ENCODE measurements at places on chromosomes 4 and X.
A peak's percentile ranks its signal among the peaks of the same experiment; 100 is the strongest.

GRCh38 chrX:65750674-65751469 lies 83.4 kb downstream of the MSN start:
- no peak for DNase-seq

DNA sequence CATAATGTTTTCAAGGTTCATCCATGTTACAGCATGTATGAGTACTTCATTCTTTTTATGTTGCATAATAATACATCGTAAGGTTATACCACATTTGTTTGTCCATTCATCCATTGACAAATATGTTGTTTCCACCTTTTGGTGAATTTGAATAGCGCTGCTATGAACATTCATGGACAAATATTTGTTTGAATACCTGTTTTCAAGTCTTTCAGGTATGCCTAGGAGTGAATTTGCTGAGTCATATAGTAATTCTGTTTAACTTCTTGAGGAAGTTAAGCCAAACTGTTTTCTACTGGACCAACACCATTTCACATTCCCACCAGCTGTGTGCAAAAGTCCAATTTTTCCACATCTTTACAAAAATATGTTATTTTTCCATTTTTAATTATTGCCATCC lies 31.5 kb downstream of the IRS4 start:
- DNase-seq: no peak

DNA sequence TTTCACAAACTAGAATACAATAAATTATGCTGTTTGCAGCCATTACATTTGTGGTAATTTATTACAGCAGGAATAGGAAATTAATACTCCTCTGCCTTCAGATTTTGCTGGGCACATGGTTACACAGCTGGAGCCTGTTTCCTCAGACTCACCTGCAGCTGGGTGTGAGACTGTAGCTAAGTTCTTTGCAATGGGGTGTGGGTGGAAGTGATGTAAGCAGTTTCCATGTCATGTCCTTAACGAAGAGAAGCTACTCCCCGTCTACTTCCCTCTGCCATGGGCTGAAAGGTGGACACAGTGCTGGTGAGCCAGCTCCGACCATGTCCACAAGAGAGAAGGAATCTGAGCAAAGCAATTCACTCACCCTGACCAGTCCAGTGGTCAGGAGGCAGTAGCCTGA lies 18.2 kb downstream of the SH3KBP1 start:
- no peak for DNase-seq

GRCh38 chr4:3041192-3042142 lies 32.9 kb downstream of the HTT-AS start:
- DNase-seq: peak; percentile 83

DNA sequence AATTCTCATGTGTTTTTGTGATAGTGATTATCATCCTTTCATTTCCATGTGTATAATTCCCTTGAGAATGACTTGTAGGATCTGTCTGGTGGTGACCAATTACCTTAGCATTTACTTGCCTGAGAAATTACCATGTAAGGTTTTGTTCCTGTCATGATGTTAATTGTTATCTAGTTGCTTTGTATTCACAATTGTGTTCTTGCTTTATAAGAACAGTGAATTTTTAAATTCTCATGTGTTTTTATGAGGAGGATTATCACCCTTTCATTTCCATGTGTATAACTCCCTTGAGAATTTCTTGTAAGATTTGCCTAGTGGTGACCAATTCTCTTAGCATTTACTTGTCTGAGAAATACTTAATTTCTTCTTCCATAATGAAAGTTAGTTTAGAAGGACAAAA lies 758.2 kb upstream of the NDST4 start:
- DNase-seq: no peak

GRCh38 chr4:5931526-5931925 lies 38.6 kb upstream of the CRMP1 start:
- DNase-seq: no peak

- no peak for DNase-seq
Observed at GRCh38 chr4:99735822-99736221, 78.2 kb upstream of the C4orf54 start.

DNA sequence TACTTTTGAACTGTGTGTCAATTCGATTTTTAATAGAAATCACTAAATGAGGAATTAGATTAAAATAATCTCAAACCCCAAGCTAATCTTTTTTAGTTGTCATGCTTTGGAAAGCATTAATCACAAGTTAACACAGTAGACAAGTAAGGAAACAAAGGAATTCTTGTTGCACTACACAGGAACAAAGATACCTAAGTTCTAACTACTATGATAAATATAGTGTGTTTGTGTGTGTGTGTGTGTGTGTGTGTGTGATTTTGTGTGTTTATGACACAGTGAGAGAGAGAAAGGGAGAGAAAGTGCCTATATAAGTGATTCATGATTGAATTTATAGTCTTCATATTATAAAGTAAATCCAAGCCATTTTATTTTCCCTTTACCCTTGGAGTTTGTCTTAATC lies 931.4 kb downstream of the PCDH7 start:
- DNase-seq: no peak

- DNase-seq: no peak
Observed at GRCh38 chrX:32533848-32534247, 677.5 kb downstream of the DMD start.

DNA sequence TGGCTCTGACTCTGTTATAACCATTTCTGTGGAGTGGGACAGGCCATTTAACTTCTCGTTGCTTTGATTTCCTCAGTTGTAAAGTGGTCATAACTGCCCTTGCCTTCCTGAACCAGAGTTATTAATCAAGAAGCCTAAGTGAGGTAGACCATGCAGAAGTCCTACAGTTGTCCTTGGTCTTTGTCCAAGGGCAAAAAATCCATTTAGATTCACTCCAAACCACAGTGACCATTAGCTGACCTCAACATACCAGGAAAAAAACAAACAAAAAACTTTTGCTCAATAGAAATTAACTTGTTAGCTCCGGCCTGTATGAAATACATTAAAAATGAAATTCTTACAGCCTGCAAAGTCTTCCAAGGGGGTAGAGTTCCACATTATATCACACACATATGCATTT lies 52.7 kb downstream of the TBC1D9 start:
- no peak for DNase-seq

DNA sequence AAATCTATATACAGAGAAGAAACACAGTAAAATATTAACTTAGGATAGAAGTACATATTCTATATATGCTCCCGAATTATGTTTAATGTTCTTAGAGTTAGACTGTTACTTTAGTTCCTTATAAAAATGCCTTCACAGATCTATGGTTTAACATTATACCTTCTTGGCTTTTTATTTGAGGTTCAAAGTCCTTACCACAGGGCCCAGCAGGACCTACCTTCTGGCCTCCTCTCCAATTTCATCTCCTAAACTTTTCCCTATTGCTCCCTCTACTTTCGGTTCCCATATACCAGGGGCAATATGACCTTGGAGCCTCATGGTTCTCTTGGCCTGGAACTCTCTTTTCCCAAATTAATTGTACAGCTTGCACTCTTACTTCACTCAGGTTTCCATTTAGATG lies 11.8 kb downstream of the ANKRD37 start:
- DNase-seq: no peak

DNA sequence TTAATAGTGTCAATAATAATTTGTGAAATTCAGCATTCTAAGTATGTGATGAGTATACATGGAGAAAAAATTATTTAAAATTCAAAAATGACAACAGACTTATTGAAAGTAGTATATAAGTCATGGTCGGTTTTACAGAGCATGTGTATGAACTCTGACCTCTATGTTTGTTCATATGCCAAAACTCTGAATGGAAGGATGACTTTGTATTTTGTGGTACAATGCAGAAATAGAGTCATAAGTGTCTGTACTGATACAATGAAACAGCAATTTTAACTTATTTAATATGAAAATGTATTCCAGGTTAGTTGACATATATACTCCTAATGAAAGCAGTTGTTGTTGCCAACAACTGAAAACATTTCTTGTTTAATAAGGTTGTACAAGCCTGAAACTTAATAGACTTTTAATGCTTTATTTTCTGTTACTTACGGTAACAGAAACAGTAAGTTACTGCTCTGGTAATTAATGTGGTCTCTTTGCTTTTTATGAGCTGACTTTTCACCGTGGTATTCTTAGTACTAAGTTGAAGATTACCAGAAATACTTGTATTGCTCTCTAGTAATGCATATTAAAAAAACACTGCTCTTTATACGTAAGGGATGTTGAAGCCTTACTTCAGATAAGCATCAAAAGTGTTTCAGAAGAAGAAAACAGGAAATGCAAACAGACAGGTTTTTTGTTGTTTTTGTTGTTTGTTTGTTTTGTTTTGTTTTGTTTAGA lies 1.9 kb downstream of the UBE2K start:
- no peak for DNase-seq

GRCh38 chr4:7310451-7310850 lies 118.1 kb downstream of the SORCS2 start:
- DNase-seq: no peak

- no peak for DNase-seq
Observed at GRCh38 chrX:97728215-97728614, 844.5 kb downstream of the RPA4 start.

DNA sequence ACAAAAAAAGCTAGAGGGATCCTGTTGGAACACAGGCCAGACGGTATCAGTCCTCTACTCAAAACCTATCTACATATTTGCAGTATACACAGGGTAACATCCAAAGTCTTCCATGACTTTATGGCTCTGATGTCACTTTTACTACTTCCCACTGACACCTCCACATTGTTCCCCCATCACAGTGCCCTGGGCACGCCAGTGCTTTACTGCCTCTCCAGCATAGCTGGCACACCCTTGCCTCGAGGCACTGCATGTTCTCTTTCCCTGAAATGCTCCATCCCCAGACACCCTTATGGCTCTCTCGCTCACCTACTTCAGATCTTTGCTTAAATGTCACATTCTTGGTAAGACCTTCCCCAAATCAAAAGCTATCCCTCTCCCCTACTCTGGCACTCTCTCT lies 6.3 kb upstream of the ATP10D start:
- DNase-seq: no peak

DNA sequence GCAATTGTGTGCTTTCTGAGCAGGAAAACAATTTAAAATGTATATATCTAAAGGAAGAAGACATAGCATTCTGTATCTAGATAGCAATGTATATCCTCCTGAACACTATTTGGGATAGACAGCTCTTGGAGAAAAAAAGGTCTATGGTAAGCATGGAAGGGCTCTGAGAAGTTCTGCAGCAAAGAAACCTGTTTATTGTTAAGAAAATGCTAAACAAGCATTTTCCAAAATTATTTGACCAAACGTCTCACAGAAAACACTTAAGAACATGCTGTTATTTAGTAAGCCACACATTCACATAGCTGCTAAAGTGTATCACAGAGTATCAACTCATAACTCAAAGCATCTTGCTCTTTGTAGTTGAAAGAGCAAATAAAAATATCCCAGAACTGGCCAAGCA lies 67.9 kb downstream of the SH3RF1 start:
- no peak for DNase-seq

GRCh38 chrX:39133971-39134370 lies 332.7 kb downstream of the MID1IP1 start:
- no peak for DNase-seq

DNA sequence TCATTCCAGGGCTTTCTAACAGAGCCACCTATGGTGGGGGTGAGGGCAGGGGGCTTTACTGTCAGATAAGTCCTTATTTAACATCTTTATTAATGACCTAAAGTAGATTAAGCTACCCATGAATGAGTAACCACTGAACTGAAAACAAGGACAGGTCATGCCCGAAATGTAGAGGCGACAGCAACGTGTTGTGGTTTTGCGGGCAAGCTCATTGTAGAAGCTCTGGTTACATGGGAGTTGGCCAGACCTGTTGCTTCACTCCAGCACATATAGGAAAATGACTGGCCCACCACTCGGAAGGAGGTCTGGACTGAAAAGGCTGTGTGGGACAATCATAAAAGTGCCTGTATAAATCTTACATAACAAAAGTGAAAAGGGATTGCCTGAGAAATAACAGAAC lies 109.6 kb upstream of the NDP start:
- DNase-seq: no peak

DNA sequence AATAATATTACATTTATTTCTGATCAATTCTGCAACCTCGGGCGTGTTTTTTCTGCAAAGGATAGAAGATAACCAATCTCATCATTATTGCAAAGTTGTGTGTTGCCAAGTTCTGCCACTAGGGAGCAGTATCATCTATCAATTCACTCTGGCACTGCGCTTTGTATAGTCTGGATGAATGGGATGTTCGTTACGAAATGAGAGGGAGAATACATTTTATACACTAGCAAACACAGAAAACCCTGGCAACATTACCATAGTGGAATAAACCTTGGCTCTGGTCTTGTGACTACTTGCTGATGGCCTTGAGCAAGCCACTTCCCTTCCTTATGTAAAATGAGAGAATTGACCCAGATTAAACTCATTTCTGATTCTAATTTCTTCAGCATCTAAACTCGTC lies 97.5 kb upstream of the ZNF518B start:
- peak; percentile 6 for DNase-seq

- no peak for DNase-seq
Observed at GRCh38 chrX:23332101-23332887, 2.4 kb upstream of the PTCHD1 start.

DNA sequence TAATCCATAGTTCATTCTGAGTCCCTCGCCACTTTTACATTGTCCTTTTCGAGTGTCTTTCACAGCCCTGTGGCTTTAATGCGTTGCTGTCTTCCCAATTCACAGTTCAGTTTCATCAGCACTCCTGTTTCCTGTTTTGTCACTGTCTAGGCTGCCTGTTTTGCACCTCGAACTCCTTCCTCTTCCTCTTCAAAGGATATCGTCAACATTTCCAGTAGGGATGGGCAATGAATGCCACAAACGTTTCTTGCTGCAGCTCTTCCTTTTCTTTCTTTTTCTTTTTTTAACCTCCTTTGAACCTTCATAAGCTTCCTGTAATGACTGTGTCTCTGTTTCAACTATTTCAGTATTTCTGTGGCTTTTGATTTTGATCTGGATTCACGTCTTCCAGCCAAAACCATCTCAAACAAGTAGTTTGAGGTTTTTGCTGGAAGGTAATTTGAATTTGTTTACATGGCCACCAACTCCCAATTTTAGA lies 105.4 kb downstream of the ANXA3 start:
- DNase-seq: no peak

DNA sequence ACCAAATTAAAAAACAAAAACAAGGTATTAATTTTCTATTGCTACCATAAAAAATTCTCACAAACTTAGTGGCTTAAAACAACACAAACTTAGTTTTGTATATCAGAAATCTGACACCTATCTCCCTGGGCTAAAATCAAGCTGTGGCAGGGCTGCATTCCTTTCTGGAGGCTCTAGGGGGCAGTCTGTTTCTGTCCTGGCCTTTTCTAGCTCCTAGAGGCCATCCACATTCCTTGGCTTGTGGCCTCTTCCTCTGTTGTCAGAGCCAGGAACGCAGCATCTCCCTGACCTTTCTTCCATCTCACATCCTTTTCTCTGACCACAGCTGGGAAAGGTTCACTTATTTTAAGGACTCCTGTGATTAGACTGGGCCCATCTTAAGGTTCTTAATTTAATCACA lies 38.9 kb upstream of the TLR2 start:
- DNase-seq: no peak

GRCh38 chr4:159178151-159178546 lies 75.3 kb downstream of the RAPGEF2 start:
- no peak for DNase-seq

- no peak for DNase-seq
Observed at GRCh38 chrX:12439416-12439815, 301.1 kb downstream of the FRMPD4 start.
